ENCODE measurements at places on chromosomes 1 and 21. TPM values are rescaled to one million over a fixed set of nuclear protein-coding genes. Genes with fewer than 3 reads are reported as not detected.
A peak's percentile ranks its signal among the peaks of the same experiment; 100 is the strongest.

DNA sequence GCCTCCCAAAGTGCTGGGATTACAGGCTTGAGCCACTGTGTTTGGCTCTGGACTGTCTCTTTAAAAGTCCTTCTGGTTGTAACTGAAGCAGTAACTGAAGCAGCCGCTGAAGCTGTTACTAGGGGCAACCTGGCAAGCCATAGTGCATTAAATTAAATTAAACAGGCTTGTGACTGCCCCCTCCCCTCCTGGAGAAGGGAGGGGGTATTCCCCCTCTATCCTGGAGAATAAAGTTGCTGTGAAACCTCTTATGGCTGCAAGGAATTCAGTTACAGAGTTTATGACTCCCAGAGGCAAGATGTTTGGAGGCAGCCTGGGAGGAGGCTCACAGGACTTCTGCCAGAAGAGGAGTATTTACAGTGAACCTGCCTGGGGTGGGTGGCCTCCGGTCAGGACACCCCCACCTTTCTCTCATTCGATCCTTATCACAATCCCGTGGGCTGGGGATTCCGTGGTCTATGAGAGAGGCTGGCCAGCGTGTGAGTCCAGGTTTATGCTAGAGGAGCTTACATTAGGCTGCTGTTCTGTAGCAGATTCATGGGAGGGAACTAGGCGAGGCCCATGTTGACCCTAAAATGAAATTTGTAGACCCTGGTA lies 8.3 kb downstream of the TTC22 start:
- DNase-seq, result no peak

GRCh38 chr1:18256282-18257235 lies 149.0 kb downstream of the IGSF21 start:
- no peak for DNase-seq

DNA sequence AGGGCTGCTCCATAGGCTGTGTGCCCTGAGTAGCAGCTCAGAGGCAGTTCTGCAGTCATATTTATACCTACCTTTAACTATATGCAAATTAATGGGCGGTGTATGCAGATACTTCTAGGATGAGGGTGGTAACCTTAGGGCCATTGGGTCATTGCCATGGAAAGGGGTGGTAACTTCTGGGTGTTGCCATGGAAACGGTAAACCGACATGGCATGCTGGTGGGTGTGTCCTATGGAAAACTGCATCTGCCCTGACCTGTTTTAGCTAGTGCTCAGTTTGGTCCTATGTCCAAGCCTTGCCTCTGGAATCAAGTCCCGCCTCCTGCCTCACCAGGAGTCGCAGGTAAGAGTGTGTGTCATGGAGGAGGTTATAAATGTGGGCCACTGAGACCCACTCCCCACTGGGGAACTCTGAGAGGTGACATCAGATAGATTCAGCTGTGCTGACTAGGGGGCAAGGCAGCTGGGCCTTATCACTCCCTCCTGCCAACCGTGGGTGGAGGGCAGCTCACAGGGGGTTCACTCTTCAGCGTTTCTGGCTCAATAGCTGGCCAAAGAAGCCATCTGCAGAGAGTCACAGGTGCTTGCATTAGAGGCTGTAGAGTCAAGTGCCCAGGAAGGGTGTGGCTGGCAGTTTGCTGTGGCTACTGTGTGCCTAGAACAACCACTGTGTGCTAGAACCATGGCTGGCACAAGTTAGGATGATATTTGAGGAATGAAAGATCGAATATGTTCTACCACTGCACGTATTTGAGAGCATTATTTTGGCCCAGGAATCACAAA lies 19.0 kb downstream of the BACE2 start:
- DNase-seq, result no peak

DNA sequence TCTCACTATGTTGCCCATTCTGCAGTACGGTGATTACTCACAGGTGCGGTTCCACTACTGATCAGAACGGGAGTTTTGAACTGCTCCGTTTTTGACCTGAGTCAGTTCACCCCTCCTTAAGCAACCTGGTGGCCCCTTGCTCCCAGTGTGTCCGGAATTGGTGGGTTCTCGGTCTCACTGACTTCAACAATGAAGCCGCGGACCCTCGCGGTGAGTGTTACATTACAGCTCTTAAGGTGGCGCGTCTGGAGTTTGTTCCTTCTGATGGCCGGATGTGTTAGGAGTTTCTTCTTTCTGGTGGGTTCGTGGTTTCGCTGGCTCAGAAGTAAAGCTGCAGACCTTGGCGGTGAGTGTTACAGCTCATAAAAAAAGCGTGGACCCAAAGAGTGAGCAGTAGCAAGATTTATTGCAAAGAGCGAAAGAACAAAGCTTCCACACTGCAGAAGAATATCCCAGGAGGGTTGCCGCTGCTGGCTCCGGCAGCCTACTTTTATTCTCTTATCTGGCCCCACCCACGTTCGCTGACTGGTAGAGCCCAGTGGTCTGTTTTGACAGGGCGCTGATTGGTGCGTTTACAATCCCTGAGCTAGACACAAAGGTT lies 17.6 kb upstream of the PARP1 start:
- no peak for DNase-seq

- peak; percentile 43 for DNase-seq
Observed at GRCh38 chr1:38265293-38266196, 219.0 kb upstream of the POU3F1 start.

GRCh38 chr1:94463765-94464330 lies 45.7 kb downstream of the ABCD3 start:
- DNase-seq, result no peak

DNA sequence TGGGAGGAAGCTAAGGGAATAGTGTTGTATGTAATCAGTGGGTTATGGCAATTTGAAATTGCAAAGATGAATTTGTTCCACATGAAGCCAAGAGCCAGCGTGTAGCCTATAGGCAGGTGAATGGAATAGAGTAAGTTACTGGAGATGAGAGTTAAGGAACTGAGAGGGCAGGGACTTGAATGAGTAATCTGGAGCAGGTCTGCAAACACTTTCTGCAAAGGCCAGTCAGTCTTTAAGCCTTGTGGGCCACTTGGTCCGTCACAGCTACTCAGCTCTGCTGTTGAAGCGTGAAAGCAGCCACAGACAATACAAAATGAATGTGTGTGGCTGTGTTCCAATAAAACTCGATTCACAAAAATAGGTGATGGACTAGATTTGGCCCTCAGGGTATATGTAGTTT lies 29.2 kb downstream of the SZT2 start:
- no peak for DNase-seq

GPR52 gene
- total RNA-seq, result 6.5 TPM

OLIG2 gene
- total RNA-seq, result not detected

PRAMEF2 gene
- not detected for total RNA-seq

FNDC7 gene
- total RNA-seq, result not detected

Measured in aorta (tissue), 5 donors.